ENCODE measurements at places on chromosomes 7 and 10.

- DNase-seq: no peak
Observed at GRCh38 chr10:46536171-46536570, 20.3 kb downstream of the GPRIN2 start.

DNA sequence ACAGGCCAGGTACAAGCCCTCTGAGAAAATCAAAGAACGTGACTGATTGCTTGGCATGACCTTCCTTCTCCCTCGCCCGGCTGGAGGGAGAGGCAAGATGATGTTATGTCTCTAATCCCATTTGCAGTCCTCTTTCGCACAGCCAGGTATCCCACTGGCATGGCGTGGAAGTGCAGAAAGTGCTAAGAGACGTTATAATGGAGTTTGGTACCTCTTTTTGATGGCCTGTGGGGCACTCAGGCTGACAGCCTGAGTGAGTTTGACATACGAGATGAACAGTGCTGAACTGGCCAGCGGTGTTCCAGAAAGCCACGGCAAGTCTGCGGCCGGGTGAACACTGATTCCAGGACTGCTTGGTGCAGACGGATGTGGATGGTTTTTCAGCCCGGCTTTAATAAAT, 241.6 kb downstream of the RAB11FIP2 start:
- no peak for DNase-seq

DNA sequence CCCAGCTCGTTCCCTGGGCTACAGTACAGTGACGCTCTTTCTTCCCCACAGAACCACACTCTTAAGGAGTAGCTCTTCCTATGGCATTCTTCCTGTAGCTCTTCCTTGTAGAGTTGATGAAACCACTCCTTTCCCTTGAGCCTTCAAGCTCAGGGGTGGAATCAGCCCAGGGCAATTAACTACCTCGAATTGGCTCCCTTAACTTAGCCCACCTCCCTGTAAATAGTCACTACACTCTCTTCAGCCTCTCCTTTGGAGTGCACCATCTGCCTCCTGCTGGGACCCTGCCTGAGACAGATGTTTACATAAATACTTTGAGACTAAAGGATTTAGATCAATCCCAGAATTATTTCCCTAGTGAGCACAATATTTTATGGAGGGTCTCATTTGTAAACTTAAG, 537.8 kb upstream of the AUTS2 start:
- DNase-seq: no peak

DNA sequence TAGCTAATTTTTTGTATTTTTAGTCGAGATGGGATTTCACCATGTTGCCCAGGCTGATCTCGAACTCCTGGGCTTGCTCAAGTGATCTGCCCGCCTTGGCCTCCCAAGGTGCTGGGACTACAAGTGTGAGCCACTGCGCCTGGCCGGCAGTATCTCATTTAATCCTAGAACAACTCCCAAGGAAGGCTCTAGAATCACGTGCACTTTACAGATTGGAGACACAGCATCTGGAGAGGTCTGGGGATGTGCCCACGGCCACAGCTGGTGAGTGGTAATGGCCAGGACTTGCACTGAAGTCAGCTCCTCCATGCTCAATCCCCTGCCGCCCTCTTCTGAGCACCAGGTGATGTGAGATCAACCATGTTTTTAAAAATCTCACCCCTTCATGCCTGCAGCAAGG, 43.1 kb downstream of the CARD11 start:
- no peak for DNase-seq

GRCh38 chr10:17023386-17024298, 106.0 kb downstream of the CUBN start:
- no peak for DNase-seq

DNA sequence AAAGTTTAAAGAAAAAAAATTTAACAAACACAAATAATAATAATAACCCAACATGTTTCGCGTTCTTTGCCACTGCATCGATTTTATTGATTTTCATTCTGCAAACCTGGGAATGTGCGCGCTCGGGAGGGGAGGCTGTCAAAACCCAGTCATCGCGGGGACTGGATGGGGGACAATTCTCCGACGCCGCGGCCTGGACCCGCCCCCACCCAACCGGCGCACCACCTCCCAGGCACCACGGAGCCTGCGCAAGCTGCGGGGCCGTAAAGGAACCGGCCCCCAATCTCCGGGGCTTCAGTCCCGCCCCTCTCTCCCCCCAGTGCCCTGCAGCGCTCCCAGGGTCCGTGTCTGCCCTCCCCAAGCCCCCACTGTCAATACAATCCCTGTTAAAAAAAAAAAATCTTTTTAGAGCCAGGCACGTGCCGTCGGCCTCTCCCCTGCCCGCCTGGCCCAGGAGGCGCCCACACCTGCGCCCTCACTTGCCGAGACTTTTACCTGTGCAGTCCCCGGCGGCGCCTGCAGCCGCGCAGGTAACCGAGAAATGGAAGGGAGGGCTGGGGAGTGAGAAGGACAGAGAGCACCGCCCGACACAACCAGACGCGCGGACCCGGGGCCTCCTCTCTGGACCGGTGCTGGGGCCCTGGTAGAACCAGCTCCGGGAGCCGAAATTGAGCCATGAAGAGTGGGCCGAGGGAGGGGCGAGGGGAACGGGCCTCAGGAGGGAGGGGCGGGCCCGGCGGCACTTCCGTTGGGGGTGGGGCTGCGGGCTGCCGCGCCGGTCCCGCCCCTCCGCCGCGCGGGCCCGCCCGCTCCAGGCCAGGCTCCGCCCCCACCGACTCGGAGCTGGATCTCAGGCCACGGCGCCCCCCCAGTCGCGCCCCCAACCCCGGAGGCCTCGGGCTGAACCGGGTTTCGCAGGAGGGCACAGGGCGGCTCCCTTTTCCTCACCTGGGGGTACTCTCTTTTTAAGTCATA, 7.6 kb upstream of the ZNF503 start:
- DNase-seq: peak; percentile 80

DNA sequence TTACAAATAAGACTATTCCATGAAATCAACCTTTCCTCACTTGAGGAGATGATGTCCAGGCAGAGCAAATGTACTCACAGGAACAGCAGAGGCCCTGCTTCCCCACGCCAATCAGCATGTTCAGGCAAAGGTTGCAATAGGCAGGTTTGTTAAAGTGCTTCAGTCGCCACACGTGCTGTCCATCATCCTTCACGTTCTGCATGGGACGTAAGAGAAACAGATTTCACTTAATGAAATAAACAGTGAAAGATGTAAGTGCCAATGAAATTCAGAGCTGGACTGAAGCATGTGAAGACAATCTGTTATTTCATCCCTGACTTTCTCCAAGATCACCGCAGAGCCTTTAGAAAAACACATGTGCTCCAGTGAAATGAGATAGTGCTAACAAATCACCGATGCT, 217.4 kb downstream of the DGKB start:
- DNase-seq: no peak

DNA sequence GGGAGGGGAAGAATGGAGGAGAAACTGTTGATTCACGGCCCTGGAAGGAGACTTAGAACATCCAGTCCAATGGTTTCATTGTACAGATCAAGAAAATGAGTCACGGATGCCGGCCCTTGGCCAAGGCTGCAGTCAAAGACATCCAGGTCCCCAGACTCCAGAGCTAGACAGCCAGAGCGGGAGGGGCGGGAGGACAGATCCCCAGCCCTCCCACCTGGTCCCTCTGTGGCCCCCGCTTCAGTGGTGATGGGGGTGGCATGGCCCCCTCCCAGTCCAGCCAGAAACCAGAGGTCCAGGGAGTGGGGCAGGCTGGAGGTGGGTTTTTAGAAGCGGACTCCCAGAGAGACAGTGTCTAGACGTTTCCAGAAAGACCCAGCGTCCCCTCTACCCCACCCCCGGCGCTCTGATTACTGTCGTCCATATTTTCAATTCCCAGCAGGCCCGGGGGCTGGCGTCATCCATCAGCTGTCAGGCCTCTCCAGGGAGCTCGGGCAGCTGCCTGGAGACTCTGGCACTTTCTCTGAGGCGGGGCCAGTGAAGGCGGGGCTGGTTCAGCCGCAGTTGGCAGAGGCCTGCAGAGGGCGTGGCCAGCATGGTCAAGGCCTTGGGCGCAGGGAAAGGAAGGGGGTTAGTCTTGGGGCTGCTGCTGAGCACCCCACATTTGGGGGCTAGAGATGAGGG, 8.0 kb upstream of the HSPB1 start:
- DNase-seq: peak; percentile 90

DNA sequence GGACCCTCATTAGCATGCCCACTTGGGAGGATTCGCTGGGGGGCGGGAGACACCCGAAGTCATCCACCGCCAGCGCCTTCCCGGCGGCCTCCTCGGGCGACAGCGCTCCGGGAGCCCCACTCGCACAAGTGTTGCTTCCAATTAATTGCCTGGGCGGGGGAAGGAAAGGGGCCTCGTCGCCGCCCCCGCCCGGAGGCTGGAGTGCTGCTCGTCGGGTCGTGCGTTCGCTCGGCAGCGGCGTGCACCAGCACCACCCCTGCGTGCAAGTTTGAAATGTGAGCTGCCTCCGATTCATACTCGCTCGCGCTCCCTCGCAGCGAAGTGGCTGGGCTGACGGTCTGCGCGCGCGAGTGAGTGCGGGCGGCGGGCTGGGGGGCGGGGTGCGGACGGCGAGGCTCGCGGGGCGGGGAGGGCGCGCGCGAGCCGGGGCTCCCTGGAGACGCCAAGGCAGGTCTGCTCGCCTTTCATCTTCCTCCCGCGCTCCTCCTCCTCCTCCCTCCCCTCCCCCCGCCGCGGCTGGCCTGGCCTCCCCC, 104.6 kb upstream of the PPIF start:
- peak; percentile 84 for DNase-seq

- DNase-seq: no peak
Observed at GRCh38 chr7:22480523-22481075, 19.4 kb downstream of the STEAP1B start.

GRCh38 chr7:85030893-85031292, 156.0 kb downstream of the SEMA3D start:
- no peak for DNase-seq
